Activated CD4-positive, CD25-positive, alpha-beta regulatory T cell treated with anti-CD3 and anti-CD28 coated beads, Interleukin-2, amount 50 U/mL, for 24 hours (primary cell): ENCODE measurements at places on chromosomes 2 and 18.
A peak's percentile ranks its signal among the peaks of the same experiment; 100 is the strongest.

DNA sequence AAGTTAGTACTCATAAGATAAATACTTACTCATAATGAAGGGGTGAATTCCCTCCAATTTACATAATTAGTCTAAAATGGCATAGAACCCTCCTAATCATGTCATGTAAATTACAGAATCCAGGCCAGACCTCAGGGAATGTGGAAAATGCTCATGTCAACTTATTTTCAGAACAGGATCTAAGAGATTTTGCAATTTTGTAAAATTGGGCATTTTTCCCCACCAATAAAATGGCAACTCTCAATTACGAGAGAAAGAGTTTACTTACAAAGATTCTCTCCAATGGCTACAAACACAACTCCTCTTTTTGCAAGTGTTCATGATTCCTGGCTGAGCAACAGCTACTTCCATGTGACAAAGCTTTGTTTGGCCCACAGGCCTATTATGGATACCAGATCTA, 33.8 kb upstream of the SP5 start:
- ATAC-seq, result no peak

DNA sequence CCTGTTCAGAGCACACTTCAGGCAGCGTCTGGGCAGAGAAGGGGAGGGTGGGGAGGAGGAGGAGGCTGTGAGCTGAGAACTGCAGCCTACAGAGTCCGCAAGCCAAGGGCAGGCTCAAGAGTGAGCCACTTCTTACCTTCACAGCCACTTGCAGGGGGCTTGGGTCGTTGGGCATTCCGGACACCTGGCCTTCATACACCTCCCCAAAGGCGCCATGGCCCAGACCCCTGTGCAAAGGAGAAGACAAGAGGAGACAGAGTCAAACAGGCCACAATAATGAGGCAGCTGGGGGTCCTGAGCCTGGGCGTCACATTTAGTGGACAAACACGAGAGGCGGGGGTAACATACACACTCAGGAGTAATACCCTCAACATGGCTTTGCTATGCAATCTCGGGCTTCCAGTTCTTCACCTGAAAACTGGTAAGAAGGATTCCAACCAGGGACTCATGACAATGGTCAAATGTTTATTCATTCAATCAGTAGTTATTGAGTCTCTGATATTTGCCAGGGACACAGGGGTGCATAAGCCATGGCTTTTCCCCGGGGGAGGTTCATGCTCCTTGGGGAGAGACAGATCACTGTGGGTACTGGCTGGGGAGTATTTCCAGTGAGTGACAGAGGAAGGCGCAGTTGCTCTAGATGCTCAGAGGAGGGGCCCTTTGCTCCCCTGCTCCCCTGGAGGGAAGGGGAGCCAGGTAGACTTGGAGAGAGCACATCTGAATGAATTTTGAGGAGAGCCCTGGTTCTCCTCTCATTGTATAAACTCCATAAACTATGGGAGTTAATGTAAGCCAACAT, 107.4 kb downstream of the CLIP4 start:
- no peak for ATAC-seq

- ATAC-seq, result peak; percentile 9
Observed at GRCh38 chr18:49656073-49656692, 94.3 kb downstream of the LIPG start.

DNA sequence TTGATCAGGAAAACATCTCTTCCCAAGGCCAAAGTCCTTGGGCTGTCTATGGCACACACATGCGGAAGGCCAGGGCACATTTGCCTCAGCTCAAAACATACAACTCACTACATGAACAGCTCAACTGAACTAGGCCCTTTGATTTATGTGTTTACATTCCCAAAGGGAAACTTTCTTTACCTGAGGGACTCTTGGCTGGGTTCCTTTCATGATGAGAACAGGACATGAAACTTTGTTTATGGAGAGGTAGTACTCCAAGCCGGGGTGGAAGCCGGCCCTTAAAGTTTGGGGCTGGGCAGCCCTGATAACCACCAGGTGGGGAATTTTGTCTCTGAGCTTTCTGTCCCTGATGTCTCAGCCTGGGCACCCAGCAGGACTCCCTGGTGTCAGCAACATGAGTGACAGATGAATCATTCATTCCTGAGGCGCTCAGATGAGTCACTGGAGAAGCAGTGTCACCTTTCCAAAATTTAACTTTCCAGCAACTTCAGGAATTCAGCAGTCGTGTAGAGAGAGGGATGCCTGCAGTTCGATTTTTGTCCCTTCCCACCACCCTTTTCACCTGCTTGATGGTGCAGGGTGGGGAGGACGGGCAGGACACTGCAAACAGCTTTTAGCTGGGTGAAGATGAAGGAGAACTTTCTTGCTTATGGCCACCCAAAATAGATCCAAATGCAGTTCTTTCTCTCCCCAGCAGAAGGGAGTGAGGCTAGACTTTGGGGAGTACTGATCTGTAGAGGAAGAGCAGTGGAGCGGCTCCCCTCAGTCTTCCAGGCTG, 331.6 kb downstream of the DYSF start:
- ATAC-seq, result no peak

GRCh38 chr2:40321822-40322221, 130.1 kb downstream of the SLC8A1 start:
- ATAC-seq, result no peak

GRCh38 chr2:102487761-102488462, 14.9 kb downstream of the SLC9A4 start:
- no peak for ATAC-seq

- ATAC-seq, result no peak
Observed at GRCh38 chr2:79191081-79191480, 31.5 kb upstream of the REG3A start.

GRCh38 chr2:192124571-192124970, 70.2 kb downstream of the TMEFF2 start:
- ATAC-seq, result no peak

DNA sequence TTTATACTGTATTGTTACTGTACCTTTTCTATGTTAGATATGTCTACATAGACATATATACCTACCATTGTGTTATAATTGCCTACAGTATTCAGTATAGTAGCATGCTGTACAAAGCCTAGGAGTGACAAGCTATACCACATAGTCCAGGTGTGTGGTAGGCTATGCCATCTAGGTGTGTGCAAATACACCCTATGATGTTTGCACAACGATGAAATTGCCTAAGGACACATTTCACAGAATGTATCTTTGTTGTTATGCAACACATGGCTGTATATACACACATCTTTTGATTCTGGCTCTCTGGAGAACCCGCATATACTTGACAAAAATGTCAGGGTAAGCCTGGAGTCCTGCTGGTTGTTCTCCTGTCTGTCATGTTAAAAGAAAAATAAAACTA, 85.1 kb downstream of the BCL2L11 start:
- ATAC-seq, result no peak

DNA sequence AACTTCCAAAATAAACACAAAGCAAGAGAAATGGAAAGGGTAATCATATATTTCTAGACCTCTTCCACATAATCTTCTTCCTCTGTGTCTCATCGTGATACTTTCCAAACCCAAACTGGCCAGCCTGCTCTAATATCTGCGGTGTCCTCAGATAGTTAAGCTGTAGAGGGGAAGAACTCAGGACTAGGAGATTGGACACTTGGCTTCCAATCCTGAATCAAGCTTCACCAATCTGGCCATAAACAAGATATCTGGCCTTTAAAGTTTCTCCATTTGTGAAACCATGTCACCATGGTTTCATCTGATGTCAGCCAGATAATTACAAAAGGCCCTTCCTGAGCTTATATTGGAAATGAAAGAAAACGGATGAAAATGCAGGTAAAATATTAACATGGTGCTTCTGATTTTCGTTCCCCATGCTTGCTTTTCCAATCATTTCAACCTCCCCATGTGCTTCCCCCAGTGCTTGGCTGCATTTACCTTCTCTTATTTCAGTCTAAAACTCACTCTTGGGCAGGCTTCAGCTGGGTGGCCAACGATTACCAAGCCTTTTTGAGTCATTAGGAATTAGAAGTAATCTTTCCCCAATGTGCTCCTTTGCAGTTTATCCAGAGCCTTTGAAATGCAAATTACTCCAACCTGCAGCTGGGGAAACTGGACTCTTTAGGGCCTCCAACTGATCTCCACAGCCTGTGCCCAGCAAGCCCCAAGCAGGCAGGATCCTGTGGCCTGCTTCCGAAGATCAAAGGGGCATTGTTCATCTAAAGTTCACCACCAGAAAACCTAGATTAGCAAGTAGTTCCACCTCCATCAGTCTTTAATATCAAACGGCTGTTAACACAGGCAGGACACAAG, 44.5 kb upstream of the MYCN start:
- no peak for ATAC-seq

DNA sequence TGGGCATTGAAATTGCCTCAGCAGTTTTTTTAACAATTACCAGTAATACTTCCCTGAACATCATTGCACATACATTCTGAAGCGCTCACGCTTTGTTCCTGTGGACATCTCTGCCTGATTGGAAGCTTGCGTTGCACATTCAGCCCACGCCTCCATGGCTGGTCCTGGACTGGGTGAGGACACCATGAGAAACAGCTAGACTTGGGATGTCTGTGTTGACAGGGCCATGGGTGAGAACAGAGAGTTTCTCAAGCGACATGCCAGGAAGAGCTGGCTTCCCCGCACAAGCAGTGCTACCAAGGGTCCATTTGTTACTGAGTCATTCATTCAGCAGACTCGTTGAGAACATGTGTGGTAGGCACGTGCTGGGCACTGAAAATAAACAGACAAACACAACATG, 166.3 kb downstream of the GBX2 start:
- no peak for ATAC-seq

- no peak for ATAC-seq
Observed at GRCh38 chr2:185618625-185619024, 120.0 kb upstream of the FSIP2 start.

GRCh38 chr2:33804155-33804554, 205.1 kb upstream of the FAM98A start:
- ATAC-seq, result no peak

DNA sequence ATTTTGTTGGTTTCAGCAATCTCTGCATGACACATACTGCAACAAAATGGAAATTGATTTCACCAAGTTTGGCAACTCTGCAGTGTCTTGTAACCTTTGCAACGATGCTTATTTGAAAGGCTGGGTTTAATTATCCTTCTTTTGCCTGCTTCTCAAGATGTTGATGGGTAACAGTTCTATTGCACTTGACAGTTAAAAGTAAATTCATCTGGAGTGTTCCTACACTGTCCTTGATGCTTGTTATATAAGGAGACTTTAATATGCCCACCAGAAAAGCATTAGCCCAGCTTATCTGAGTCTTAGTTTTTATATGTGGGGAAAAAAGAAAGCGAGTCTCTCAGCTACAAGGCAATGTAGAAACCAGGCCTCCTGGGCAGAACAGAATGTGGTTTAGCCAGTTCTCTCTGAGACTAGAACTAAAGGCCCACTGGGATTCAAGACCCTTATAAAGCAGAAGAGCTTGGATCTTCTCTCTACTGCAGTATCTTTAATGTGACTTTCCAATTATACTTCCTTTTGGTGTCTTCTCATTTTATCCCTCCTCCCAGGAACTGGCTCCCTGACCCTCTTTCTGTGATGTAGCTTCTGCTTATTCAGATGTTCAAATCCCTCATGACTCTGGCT, 106.8 kb upstream of the LYPD6 start:
- ATAC-seq, result no peak

DNA sequence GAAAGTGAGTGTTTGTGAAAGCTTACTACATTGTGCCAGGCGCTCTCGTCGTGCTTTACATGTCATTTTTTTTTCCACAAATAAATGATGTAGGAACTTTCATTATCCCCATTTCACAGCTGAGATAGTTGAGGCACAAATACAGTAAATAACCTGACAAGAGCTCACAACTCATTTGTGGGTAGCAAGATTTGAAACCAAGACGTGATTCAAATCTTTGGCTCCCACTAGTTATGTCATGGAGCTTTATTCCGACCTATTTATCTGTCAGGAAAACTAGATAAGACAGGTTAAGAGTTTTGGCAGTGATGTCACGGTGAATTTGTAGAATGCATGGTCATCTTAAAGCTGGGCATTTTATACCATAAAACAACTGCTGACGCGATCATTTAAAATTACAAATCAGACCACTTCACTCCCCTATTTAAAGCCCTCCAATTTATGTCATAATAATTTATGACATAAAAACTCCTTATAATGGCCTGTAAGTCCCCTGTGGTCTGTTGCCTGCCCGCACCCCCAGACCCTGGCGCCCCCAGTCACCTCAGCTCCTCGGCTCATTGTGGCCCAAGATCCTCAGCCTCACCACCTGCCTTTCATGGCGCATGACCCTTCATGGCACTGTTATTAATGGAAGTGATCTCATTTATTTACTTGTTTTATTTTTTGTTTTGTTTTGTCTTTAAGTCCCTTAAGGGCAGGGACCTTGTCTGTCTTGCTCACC, 678 bp upstream of the ZNF24 start:
- ATAC-seq, result no peak

- ATAC-seq, result no peak
Observed at GRCh38 chr18:78778651-78779050, 201.0 kb upstream of the SALL3 start.
